ENCODE measurements at places on chromosomes 3 and 15.

DNA sequence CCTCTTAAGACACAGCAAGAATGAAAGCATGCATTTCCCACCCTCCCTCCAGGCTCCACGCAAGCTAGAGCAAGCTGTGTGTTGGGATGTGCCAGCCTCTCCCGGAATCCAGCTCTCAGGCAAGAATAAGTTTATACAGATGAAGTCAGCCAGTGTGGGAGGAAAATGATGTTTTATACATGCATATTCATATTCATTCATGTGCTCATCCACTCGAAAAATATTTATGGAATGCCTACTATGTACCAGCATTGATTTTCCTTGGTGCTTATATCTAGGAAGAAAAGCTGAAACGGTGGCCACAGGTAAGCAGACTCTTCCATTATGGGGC lies 62.7 kb downstream of the KLHL6 start:
- no peak for DNase-seq

DNA sequence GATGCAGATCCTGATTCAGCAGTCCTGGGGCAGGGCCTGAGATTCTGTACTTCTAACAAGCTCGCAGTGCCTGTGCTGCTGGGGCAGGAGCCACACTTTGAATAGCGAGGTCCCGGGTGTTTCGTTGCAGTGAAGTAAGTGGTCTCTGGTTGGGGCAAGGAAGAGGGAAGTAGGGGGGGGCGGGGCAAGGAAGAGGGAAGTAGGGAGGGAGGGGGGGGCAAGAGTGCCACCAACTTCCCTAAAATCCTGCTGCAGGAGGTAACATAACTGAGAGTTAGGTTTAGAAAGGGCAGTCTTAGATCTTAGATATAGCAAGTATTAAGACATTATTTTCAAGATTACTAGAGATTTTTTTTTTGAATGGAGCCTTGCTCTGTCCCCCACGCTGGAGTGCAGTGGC lies 35.5 kb downstream of the CRTAP start:
- DNase-seq, result no peak

DNA sequence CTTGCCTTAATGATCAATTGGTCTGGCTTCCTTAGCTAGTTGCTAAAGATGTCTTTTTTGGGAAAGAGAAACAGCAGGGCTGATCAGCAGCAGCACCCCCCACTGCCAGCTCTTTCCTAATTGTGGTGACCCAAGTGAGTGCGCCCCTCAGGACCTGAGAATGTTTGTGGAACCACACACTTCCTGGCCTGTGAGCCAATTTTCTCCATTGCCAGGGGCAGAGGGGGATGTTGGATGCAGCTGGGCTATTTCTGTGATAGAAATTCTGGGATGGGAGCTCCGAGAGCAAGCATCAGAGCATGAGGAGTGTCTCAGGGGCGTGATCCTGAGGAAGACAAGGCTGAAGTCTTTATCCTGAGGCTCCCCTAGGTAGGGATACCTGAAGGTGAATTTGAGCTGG lies 66.6 kb downstream of the CLDN11 start:
- DNase-seq, result no peak

DNA sequence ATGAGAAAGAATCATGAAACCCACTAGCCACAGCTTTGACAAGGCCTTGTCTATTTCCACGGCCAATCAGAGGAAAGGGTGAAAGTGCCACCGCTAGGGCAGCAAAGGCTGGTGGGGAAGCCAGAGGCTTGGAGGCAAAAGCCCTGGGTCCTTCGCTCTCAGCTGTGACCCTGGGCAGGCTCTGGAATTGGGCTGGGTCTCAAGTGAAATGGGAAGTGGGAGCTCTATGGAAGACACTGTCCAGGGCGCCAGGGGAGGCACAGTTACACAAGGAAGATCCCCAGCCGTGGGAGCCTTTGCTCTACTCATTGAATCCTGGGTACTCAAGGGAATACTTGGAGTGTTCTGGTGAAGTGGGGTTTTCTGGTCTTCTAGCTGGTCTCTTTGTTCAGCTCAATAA lies 136.2 kb downstream of the ASB7 start:
- no peak for DNase-seq

GRCh38 chr3:163543662-163544061 lies 1534.6 kb downstream of the SI start:
- no peak for DNase-seq

GRCh38 chr3:65992106-65992505 lies 46.6 kb downstream of the MAGI1 start:
- no peak for DNase-seq

Measured in natural killer cell treated with Interleukin-12 subunit alpha and Interleukin-12 subunit beta and Interleukin-15 and Interleukin-18, amount 100 ng/mL, for 72 hours (primary cell).